ENCODE measurements at places on chromosomes 1 and 21.

DNA sequence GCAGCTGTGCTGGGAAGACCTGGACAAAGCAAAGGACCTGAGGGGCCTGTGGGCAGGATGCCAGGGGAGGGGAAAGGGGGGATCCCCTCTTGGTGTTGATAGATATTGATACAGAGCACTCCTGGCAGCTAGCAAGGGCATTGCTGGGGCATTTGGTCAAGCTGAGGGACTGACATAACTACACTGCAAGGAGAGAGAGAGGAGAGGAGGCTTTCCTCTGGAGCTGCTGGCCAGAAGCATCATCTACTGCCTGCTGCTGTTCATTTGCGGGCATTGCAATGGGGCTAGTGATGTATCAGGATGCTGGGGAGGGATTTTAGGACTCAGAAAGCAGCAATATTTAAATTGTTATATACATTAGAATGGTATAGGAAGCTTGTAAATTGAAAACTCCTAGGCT is 142.0 kb downstream of the ZNF648 start:
- DNase-seq = no peak

DNA sequence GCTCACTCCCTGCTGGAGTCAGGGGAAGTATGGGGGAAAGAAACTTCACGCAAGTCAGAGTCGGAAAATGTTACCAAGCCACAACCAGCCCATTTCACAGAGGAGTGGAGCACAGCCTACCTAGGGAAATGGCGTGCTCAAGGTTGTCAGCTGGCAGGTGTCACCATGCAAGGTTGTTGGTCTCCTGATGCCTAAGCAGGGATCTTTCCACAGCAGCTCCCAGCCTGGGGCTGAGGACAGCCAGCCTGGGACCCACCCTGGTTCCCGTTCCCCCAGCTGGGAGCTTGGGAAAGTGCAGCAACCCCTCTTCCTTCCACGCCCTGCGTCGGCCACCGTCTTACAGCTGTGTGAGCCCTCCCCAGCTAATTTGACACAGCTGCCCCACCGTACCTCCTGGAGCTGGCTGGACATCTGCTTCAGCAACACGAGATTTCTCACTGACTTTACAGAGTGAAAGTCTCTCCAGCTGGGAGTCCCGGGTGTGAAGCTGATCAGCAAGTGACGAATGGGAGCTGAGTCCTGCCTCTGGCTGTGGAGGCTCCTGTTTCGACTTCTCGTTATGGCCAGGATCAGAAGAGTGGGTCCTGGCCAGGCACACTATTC is 224.6 kb upstream of the RAB4A start:
- DNase-seq = no peak

GRCh38 chr1:60847391-60847790 is 235.0 kb upstream of the NFIA start:
- DNase-seq = no peak

DNA sequence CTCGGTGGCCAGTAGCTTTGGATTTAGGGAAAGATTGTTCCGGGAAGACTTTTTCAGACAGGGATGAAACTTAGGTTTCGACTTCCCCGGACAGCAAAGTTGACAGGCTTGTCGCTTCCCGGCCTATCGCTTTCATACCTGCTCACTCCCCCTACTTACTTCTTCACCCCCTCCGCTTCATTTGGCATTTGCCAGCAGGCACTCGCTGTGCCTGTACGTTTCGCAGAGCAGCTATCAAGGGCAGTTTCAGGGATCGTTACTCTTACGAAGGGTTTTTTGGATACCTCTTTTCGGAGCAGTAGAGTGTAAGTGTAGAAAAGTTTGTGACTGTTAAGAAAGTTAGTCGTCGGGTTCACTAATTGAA is 393 bp downstream of the BLZF1 start:
- no peak for DNase-seq

DNA sequence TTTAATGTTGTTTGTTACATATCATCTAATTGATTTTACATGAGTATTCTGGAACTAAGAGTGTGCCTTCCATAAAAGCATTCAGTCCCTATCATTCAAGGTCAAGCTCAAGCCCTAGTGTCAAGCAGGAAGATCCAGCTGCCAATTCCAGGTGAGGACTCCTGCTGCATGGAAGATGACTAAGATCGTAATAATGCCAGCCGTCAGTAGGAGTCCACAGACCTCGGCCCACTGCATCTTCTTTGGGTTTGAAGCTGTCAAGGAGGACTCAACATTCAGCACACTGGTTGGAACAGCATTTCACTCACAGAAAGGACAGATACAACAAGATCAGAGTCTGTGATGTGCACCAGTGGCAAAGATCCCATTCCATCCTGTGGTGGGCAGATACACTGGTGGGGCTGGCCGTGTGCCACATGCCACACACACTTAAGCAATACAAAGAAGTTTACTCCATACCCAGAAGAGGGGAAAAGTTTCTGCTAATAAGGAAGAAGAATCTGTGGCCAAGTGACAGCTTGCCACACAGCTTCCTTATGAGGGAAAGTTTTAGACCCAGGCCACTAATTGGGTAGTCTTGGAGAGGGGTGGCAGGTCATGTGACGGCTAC is 160.4 kb downstream of the PIK3R3 start:
- DNase-seq = no peak

DNA sequence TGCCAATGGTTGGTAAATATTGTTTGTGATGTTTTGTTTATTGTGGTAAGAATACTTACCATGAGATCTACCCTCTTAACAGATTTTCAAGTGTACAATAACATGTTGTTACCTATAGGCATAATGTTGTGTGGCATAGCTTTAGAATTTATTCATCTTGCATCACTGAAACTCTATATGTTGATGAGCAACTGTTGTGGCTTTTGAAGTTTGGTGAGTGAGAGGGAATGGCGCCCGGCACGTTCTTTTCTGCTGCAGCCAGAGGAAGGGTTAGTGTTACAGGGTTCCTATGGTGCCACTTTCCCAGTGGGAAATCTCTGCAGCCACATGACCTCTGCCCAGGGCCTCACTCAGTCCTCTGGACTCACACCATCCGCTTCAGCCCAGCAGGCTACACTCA is 342.5 kb upstream of the ADGRL2 start:
- no peak for DNase-seq

DNA sequence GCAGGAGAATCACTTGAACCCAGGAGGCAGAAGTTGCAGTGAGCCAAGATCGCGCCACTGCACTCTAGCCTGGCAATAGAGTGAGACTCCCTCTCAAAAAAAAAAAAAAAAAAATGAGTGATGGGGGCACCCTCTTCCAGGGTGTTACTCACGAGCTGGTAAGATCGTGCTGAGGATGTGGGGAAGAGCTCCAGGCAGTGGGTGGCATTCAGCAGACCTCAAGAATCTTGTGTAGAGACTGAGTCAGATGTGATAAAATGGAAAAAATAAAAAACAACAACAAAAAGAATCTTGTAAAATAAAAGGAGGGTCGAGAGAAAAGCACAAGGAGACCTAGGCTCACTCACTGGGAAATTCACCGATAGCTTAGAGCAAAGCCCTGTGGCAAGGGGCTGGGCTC is 38.5 kb downstream of the EPHA2 start:
- DNase-seq = no peak

DNA sequence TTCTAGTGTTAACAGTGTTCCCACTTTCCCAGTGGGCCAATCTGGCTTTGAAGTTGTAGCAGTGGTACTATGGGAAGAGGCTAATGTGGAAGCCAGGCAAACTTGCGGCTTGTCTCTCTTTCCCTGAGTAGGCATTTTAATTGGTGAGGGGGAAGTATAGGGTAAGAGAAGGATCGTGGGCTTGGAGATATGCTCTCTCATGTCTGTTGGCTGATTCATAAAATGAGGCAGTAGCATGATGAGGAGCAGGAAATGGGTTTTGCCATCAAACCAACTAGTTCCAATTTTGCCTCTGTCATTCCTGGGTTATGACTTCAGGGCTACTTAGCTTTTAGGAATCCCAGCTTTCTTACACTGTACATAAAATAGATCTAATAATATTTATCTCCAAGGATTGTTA is 12.1 kb downstream of the C8A start:
- no peak for DNase-seq

DNA sequence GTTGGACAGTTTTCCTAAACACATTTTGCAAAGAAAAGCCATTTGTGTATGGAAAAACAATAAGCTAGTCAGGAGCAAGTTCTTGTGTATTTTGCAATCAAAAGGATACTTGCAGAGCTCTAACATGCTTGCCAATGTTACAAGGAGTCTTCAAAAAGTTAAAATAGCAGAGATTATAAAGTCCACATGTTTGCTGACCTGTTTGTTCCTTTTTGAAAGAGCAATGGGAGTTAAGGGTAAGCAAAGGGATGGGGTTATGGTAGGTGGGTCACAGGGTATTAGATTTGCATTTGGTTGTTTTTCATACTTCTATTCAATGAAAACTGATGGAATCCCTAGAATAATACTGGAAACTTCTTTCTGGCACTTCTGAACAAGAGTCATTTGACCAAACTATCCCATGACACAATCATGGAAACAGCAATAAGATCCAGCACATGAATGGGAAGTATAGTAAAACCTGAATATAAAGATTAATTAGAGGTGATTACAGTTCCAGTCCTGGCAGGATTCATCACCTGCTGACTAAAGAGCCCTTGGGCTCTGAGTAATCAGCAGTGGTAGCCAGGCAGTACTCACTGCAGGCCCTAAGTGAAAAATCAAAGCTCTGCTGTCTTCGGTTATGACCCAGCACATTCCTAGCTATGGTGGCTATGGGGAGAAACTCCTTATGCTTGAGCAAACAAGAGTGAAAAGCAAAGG is 27.1 kb upstream of the ZC3H11B start:
- DNase-seq = no peak

DNA sequence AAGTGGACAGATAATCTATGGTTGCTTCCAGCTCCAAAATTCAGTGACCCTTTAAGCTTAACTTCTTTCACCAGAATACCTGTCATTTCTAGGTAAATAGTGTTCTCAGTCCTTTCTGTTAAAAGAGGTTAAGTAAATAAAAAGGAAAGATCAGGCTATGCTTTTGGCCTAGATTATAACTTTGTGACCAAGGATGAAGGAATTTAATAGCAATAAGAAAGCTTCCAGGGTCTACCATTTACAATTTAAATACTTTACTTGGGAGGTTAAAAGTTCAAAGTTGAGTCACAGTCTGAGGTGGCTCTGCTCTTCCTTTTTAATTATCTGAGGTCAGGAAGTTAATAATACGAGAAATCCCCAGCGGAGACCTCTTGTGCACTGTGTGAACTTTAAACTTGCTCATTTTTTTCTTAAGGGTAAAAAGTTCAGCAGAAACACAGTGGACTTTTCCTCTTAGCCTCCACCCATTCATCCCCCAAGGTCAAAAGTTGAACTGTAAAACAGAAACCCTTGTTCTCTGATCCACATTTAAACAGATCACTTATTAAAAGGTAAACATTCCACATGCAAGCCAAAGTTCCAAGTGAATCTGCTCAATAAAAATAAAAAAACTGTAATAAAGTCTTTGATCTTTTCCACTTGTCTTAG is 187.1 kb downstream of the NRIP1 start:
- peak; percentile 88 for DNase-seq

Measured in small intestine (tissue), 16 donors.